Activated CD8-positive, alpha-beta T cell treated with anti-CD3 and anti-CD28 coated beads, Interleukin-2, amount 10 ng/mL, durations not matched to agents 7 days and 5 days (primary cell): ENCODE measurements at places on chromosomes 13 and 19.

GRCh38 chr13:34176633-34177032, 358.7 kb downstream of the RFC3 start:
- no peak for DNase-seq

DNA sequence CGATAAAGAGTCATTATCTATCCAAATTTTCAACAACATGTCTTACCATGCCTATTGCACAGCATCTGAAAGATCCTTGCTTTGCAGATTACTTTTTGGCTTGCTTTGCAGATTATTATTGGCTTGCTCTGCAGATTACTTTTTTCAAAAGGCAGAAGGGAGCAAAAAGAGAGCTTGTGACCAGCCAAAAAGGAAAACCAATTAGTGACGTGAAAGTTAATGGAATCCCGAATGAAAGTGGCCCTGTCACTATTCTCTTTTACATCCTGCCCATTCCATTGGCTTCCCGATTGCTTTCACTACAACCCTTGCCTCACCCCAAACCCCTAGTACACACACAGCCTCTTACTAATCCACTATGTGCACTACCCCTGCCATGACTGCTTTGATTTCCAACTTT, 81.3 kb downstream of the LHFPL6 start:
- no peak for DNase-seq

DNA sequence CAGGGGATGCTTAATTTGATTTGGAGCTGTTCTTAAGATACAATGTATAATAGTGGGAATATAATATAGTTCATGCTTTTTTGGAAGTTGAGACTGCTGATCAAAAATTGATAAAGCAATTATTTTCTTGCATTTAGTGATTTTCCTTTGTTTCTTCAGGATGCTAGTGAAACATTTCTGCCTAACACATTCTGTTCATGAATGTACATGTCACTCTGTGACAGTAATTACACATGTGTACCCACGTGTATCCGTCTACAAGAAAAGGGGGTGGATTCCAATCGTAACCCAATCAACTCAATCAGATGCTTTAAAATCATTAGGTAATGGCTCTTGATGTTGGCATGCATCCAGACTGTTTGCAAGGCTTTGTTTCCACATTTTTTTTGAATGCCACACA, 5.0 kb upstream of the FRY start:
- no peak for DNase-seq

DNA sequence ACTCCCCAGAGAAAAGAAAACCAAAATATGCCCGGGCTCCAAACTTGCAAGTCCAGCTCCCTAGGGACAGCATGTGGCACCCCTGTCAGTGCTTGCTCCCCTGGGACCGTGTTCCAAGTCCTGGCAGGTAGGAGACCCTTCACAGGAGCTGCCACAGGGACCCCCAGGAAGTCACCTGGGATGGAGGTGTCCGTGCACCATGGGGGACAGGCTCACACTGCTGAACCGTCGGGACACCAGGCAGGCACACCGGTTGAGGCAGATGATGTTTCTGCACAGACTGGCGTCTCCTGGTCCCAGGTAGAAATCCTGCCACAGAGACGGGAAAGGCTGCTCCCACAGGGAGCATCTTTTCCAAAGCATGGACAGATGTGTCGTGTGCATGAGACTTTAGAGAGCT, 11.7 kb upstream of the PROZ start:
- no peak for DNase-seq

- no peak for DNase-seq
These were observed 406.4 kb downstream of the FGF9 start for GRCh38 chr13:22077205-22077683.

DNA sequence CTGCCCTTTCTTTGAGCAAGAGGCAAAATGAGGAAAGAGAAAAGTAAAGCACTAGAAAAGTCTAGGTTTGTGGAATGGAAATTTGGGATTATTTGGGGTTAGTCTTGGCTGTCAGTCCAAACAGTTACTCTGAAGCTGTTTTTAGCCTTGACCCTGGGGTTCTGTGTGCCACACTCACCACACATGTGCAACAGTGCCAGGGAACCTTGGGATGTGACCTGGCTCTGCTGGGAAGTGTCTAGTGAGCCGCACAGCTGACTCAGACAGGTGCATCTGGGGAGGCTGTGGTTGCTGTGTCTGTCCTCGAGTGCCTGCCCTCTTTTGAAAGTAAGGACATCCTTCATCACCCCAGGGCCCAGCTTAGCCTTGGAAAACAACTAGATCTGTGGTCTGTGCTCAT, 15.8 kb downstream of the MICOS13 start:
- no peak for DNase-seq

GRCh38 chr19:3346677-3347353, 19.6 kb upstream of the NFIC start:
- DNase-seq = no peak

GRCh38 chr19:5893907-5894703, 9.5 kb downstream of the NDUFA11 start:
- DNase-seq = no peak

DNA sequence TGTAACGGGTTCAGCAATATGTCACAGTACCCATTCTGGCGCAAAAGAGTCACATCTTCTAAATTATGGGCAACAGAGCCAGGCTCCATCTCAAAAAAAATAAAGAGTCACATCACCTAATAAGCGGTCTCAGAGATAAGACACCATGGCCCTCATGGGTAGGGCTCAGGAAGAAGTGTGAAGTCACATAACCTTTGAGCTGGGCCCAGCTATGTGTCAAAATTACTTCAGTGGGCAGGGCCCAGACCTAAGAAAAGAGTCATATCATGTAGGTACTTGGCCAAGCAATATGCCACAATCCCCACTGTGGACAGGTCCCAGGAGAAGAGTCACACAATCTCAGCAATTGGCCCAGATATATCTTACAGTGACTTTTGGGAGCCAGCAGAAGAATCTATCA, 11.4 kb upstream of the ZNF91 start:
- no peak for DNase-seq

GRCh38 chr13:109821103-109821502, 34.7 kb upstream of the IRS2 start:
- no peak for DNase-seq

DNA sequence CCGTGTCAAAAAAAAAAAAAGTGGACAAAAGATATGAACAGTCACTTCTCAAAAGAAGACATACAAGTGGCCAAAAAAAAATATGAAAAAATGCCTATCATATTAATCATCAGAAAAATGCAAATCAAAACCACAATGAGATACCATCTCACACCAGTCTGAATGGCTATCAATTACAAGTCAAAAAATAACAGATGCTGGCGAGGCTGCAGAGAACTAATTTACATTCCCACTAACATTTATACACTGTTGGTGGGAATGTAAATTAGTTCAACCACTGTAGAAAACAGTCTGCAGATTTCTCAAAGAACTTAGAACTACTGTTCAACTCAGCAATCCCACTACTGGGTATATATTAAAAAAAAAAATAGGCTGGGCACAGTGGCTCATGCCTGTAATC, 26.5 kb upstream of the FOXO1 start:
- DNase-seq = no peak

- DNase-seq = no peak
These were observed 340.9 kb upstream of the SGCG start for GRCh38 chr13:22839603-22840530.

DNA sequence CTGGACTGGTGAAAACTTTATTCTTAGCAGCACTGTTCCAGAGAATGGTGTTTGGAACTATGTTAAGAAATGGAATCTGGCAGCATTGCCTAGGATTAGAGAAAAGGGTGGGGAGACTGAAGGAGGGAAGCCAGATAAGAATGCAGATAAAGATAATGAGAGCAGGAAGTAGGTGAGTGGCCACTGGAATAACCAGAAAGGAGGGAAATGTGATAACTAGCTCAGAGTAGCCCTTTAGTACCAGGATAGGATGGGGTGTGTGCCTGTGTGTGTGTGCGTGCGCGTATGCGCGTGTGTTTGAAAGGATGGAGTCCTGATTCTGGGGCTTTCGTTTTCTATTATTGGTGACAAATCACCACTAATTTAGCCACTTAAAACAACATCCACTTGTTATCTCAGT, 33.4 kb upstream of the FRY start:
- DNase-seq = no peak

DNA sequence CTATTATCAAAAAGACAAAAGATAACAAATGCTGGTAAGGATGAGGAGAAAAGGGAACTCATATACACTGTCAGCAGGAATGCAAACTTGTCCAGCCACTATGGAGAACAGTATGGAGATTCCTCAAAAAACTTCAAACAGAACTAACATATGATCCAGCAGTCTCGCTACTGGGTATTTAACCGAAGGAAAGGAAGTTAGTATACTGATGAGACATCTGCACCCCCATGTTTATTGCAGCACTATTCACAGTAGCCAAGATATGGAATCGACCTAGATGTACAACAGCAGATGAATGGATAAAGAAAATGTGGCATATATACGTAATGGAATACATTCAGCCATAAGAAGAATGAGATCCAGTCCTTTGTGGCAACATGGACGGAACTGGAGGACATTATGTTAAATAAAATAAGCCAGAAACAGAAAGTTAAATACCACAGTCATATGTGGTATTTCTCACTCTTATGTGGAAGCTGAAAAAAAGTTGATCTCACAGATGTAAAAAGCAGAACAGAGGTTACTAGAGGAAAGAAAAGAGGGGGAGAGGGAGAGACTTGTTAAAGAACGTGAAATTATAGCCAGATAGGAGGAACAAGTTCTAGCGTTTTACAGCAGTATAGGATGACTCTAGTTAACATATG, 83.2 kb downstream of the RUBCNL start:
- no peak for DNase-seq

- DNase-seq = no peak
These were observed 25.1 kb downstream of the SIPA1L3 start for GRCh38 chr19:37931881-37932655.

- DNase-seq = no peak
These were observed 652.8 kb downstream of the PCDH9 start for GRCh38 chr13:66577358-66577757.
